Dermis microvascular lymphatic vessel endothelial cell (primary cell): ENCODE measurements at places on chromosomes 1 and 21.

GRCh38 chr1:56334047-56334446 lies 245.3 kb downstream of the PLPP3 start:
- DNase-seq = no peak

DNA sequence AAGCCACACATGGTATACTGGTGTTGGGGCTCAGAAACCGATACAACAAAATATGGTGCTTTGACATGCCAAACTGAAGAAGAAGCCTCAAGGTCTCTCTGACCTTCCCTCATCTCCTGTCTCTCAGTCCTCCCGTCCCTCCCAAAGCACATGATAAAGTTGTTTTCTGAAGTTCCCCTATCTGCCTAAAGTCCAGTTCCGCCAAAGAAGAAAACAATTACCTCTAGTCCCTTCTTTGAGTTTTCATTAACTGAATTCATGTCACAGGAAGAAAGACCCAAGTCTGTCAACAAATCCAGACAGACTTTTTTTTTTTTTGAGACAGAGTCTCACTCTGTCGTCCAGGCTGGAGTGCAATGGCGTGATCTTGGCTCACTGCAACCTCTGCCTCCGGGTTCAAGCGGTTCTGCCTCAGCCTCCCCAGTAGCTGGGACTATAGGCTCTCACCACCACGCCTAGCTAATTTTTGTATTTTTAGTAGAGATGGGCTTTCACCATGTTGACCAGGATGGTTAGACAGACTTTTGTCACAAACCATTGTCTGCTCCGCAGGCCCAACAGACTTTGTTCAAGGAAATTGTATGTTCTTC lies 32.2 kb upstream of the SLC2A1 start:
- no peak for DNase-seq

- peak; percentile 33 for DNase-seq
These were observed at the start of gene CTSS for GRCh38 chr1:150765296-150765976. TSS of gene CTSS (minus strand) at chr1:150765778. CDS start at chr1:150764763, 1,015 bp downstream.

DNA sequence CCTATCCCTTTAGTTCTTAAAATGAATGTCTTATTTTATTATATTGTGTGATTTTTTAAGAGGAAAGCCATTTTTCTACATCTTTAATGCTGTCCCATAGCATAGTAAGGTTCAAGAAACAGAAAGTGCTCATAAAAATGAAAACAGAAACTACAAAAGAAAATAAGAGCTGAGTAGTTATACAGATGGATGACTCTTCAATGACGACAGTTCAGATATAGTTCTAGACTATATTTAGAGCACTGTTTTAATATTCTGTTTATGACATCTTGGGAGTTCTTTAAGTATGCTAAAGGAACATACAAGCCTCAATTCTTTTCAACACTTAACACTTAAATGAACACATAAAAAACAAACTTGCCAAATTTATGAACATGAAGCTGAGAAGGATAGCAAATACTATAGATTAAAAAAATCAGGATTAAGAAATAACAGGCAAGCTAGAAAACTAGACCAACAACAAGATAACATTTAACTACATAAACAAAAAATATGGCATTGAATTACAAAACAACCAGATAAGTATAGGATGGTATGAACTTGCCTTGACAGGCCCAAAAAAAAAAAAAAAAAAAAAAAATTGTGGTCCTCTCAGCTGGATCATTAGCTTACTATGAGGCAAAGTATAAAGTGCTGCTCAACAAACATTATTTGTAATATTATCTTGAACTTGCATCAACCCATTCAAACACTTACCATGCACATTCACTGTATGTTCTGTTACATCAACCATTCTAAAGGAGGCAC lies 87.9 kb downstream of the ZZZ3 start:
- no peak for DNase-seq

- no peak for DNase-seq
These were observed 50.6 kb upstream of the ZC3H12A start for GRCh38 chr1:37423810-37424209.

GRCh38 chr1:89198081-89198480 lies 661 bp downstream of the GBP4 start:
- DNase-seq = no peak

DNA sequence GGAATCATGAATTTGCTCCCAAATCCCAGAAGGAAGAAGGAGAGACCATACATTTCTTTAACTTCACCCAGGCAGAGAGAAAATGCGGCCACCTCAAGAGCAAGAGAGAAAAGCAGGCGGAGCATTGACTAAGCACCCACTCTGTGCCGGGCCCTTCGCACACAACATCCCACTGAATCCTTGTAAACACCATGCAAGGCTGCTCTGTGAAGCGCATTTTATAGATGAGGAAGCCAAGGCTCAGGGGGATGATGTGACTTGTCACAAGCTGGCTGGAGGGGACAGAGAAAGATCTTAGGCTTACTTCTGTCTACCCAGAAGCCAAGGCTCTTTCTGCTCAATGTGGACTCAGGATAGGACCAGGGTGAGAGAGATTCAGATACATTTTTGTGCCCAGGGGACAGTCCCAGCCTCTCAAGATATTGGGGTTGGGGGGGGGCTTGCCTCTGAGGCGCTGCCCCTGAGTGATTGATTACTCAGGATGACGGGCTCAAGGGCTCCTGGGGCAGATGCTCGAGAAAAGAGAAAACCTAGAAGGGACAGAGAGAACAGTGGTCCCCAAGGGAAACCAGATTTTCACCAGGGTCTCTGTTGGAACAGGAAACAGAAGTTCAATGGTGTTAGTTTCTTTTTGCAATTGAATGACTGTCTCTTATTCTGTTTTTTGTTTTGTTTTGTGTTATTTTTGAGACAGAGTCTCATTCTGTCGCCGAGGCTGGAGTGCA lies 19.5 kb downstream of the PADI2 start:
- DNase-seq = no peak

DNA sequence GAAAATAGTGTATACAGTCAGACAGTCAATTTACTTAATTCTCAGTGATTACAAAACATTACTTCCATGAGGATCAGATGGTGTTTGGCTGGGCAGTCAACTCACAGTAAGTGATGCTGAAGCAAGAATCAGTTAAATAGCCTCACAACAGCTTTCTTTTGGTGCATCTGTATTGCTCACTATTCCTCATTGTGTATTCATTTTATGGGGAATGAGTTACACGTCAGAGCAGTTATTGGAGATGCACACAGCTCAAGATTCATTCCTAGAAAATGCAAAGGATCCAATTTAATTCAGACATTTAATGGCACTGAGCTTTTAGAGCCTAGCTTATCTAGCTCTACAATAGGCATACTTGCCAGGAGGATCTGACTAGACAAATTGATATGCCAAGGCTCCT lies 150.6 kb downstream of the HS2ST1 start:
- no peak for DNase-seq

- DNase-seq = no peak
These were observed 3.8 kb upstream of the RRP15 start for GRCh38 chr1:218281285-218281684.

DNA sequence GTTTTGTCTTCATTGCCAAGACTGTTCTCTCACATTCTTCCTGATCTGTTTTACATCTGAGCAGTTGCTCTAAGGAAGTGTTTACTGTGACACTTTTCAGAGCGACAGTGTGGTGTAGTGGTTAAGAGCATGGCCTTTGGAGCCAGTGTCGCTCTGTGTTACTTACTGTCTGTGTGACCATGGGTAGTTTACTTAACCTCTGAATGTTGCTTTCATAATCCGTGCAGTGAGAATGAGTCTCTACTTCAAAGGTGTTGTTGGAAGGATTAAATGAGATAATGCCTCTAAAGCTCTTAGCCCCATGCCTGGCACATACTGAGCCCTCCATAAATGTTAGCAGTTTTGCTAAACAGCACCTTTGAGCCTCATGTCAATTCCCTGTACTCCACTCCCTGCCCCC lies 35.9 kb upstream of the ZFP69B start:
- no peak for DNase-seq
